Germinal center (tissue), 1 donor: ENCODE measurements at places on chromosomes 7 and 10.

- DNase-seq, result no peak
These were observed 32.3 kb downstream of the OAT start for GRCh38 chr10:124386186-124387077.

GRCh38 chr10:80122110-80122710 is 10.3 kb upstream of the PLAC9 start:
- no peak for DNase-seq

- no peak for DNase-seq
These were observed 23.5 kb downstream of the ASB4 start for GRCh38 chr7:95509199-95509598.

DNA sequence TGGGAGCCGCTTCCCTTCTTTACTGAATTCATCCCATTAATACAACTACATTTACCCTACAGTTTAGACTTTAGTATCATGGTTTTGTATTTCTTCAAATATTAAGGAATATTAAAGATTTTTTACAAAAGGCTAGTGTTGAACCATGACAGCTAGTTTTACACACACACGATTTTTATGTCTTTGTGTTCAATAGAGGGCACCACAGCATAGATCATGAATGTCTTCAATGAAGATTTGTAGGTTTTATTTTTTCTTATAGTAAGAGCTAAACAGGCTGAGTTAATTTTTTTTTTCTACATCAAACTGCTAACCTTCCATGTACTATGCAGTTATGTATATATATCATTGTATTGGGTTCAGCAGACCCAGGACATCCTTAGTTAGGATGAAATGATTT is 76.9 kb downstream of the SNX10 start:
- no peak for DNase-seq

GRCh38 chr10:133530506-133530905 is 3.3 kb downstream of the CYP2E1 start:
- DNase-seq, result no peak

DNA sequence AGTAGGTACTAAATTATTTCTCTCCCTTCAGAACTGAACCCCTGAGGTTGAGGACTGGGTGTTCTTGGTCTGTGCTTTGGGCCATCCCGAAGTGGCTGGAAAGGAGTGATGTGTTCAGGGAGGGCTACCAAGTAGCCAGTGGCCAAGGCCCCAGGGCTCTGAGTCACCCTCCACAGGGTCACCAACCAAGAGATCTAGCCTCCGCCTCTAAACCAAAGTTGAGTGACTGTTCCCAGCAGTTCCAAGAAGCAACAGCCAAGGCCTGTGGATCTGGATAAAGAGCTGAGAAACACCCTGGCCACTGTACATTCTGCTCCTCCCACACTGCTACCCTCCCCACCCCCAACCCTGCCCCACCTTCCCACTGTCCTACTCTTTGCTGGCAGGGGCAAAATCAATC is 35.5 kb upstream of the KCNMA1 start:
- no peak for DNase-seq

- no peak for DNase-seq
These were observed 89.4 kb downstream of the CCDC71L start for GRCh38 chr7:106571563-106571962.

GRCh38 chr7:32588657-32589056 is 93.4 kb downstream of the AVL9 start:
- DNase-seq, result no peak

DNA sequence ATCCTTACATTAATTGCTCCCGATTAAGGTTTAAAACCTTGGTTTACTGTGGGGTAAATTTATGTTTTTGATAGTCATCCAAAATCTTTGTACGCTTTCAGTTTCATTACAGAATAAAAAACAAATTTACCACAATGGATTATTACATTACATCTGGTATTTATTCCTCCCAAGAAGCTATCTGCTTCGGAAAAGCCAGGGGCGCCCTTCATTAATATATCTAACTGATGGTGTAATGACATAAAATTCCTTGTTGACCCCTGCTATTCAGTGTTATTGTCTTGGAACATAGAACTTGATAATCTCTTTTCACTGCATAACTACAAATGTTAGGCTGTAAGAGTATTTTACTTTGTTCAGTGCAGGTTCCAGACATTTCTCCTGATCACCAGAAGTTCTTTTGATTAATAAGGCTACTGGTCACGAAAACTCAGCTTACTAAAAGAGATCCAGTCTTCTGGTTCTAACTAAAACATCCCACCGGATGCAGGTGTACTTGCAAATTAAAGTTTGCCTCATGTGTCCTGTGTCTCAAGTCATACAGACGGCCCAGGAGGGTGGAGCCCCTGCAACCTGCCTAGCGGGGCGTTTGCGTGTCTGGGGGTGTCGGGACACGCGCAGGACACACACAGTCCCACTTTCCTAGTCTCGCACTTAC is 581 bp upstream of the GLCCI1 start:
- no peak for DNase-seq

DNA sequence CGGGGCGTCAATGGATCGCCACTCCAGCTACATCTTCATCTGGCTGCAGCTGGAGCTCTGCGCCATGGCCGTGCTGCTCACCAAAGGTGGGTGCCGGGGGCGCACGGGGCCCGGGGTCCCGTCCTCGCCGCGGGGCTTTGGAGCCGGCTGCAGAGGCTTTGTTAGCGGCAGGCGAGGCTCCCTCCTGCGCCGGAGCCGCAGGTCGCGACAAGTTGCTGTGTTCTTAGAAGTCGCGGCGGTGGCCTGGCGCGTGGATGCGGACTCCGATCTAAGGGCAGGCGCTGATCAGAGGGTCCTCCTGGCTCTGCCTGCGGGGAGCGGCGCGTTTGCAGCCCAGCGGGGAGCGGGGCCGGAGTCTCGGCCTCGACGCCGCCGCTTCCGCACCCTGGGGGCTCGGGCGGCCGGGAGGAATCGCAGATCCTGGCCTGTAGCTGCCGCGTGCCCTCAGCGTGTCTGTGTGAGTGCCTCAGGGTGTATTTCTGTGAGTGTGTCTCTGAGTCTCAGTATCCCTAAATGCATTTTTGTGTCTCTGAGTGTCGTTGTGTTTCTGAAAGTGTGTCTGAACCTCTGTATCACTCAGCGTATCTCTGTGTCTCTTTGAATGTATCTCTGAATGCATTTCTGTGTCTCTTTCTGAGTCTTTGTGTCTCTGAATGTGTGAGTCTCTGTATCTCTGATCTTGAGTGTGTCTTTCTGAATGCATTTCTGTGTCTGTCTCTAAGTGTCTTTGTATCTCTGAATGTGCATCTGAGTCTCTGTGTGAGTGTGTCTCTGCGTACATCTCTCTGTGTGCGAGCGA is 766 bp downstream of the BAMBI start:
- no peak for DNase-seq

- DNase-seq, result no peak
These were observed 171.4 kb upstream of the PDE1C start for GRCh38 chr7:32241636-32242035.

GRCh38 chr10:125262409-125262808 is 102.0 kb upstream of the CTBP2 start:
- no peak for DNase-seq

DNA sequence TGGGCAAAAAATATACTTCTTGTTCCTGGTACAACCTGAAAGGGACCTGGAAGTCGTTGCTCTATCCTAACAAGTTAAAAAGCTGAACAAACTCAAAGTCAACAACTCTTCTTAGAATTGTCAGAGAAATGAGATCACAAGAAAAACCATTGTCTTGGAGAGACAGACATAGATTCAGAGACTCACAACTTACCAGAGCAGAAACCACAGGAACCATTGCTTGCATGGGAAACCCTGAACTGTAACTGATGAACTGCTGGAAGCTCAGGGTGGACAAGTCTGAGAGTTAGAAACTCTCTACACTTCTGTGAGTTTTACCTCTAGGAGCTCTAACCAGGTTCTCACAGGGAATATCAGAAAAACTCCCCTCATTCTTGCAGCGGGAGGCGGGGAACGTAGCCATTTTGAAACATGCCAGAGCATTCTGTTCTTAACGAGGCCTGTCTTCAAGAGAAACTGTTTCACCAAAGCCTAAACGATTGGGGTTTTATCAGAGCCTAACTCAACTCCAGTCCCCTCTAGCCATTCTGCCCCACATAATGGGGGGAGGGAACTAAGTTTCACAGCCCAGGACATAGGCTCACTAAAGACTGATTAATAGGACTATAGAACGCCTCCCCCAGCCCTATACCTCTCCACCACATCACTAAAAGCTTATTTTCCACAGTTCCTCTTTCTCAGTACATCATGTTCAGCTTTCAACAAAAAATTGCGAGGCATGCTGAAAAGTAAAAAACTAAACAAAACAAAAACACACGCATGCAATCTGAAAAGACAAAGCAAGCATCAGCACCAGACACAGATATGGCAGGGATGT is 12.0 kb upstream of the GSDME start:
- no peak for DNase-seq

- no peak for DNase-seq
These were observed 180.9 kb downstream of the JCAD start for GRCh38 chr10:29878492-29878891.

DNA sequence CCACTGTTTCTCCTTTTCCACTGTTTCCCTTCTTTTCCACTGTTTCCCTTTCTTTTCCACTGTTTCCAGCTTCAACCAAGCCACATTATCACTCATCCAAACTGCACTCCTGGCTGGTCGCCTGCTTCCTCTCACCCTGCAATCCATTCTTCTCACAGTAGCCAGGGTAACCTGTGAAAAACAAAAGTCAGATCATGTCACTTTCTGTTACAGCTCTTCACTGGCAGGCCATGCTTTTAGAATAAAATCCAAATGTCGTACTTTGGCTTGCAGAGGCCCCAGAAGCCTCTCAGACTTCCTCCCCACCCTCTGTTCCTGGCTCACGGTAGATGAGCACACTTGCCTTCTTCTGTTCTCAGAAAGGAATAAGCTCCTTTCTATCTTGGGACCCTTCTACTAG is 33.9 kb downstream of the STARD3NL start:
- no peak for DNase-seq

DNA sequence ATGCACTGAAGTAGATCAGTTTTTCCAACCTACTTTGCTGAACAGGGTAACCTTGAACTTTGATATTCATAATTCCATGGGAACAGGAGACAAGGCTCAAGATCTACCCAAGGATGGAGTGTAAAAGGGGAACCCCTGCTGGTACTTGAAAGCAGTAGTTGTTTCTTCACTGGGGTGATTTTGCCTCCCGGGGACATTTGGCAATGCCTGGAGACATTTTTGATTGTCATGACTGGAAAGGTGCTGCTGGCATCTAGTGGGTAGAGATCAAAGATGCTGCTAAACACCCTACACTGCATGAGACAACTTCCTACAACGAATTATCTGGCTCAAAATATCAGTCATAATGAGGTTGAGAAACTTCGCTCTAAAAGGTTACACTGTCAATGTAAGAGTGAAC is 214.8 kb upstream of the CTBP2 start:
- no peak for DNase-seq

GRCh38 chr7:129225206-129225930 is 538 bp downstream of the AHCYL2 start:
- DNase-seq, result peak; percentile 41

GRCh38 chr10:4749271-4749574 is 76.8 kb upstream of the AKR1E2 start:
- no peak for DNase-seq

- no peak for DNase-seq
These were observed 161.4 kb downstream of the PIP4K2A start for GRCh38 chr10:22552888-22553378.

DNA sequence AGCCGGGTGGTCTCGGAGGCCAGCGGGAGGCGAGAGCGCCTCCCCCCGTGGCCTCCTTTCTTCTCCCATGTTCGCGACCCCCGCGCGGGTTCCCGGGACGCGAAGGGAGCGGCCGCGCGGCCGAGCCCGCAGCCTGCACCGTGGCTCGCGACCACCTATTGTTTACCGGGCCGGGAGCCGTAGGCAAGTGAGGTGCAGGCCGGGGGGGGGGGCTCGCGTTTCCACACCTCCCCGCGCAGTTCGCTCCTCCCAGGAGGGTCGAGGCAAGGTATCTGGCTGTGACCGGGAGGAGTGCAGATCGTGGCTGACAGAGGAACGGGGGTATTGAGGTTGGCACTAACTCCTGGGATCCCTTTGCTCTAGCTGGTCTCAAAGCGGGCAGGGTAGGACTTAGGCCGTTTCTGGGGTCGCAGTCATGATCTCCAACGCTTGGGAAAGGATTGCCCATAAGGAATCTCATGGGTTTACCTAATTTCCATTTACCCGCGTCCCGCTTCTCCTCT is 734 bp downstream of the PTPN12 start:
- DNase-seq, result peak; percentile 38

GRCh38 chr7:101549734-101550133 is 79.4 kb downstream of the MYL10 start:
- DNase-seq, result no peak

- DNase-seq, result no peak
These were observed 5.5 kb downstream of the ASB4 start for GRCh38 chr7:95491201-95491600.

DNA sequence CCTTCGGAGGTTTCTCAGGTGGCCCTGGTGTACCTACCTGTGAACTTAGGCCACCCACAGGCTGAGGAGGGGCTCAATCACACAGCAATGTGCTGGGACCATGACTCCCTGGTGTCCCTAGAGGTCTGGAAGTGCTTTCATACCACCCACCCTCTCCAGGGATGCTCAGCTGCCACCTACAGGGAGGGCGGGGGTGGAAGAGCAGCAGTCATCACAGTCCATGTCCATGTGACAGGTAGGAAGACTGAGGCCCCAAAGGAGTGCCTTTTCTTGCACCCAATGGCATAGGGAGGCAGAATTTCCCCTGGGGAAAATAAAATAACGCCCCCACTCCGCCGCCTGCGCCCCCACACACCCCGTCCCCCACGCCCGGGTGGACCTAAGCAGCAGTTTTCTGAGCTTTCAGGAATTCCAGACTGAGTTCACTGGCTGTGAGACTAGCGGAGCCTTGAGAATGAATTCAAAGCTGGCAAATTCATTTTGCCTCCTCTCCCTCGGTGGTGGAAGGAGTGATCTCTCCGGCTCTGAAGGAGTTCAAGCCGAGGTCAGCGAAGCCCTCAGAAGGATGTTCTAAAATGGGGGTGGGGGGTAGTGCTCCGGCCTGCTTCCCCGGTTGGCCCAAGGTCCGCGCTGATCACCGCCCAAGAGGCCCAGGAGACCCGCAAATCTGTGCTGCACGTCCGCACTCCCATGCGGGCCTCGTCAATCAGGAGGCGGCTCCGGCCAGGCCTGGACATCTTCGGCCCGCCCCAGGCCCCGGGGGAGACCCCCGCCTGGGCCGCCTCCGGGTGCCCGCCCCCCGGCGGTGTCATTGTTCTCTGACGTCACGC is 2.1 kb upstream of the ZMIZ1 start:
- DNase-seq, result no peak

DNA sequence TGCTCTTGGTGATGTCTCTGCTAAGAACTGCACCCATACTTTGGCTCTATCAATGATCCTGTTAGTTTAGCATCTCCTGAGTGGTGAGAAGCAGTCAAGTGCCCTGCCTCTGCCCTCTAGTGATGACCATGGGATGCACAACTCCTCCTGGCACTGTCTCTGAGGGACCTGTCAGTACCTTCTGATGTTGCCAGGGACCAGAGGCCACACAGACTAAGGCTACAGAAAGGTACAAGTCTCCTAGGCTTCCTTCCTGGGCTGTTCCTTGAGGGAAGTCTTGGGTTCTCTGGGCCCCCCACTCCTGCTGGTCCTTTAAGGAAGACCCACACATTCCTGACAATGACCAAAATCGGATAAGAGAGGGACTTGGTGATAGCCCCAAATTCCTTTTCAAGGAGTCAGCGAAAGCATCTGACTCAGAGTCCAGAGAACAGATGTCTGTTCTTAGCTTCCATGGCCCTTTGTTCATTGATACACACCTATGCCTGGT is 15.3 kb downstream of the NKX2-3 start:
- DNase-seq, result no peak
